NCI-H1105 treated with DMSO at 0.1 percent for 48 hours (cell line): ENCODE measurements at places on chromosomes 5 and 9.
A peak's percentile ranks its signal among the peaks of the same experiment; 100 is the strongest.

DNA sequence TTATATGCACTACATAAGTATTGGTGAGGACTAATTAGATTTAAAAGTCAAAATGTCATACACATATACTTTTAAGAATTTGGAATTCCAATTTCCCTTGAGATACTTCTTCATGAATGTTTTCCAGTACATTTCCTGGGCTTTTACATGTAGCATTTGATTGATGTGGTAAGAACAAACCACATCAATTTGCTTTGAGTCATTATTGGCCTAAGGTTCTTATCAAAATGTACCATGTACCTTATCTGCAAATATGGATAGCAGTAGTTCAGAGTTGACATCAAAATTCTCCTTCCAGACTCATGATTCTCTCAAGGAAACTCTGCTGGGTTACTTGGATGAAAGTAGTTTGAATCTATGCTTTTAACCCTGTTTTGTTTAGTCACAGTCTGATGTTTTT is 2.5 kb downstream of the CAST start:
- no peak for DNase-seq

DNA sequence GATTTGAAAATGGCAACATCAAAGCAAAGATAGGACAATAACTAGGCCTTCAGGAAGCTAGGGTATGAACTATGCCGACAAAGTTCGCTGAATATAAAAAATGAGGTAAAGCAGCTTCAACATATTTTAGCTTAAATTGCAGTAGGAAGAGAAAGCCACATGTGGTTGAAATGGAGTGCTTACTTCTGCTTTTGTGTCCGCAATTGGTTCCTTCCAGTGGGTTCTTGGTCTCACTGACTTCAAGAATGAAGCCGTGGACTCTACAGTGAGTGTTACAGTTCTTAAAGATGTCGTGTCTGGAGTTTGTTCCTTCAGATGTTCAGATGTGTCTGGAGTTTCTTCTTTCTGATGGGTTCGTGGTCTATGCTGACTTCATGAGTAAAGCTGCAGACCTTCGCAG is 95.2 kb downstream of the APTX start:
- no peak for DNase-seq

DNA sequence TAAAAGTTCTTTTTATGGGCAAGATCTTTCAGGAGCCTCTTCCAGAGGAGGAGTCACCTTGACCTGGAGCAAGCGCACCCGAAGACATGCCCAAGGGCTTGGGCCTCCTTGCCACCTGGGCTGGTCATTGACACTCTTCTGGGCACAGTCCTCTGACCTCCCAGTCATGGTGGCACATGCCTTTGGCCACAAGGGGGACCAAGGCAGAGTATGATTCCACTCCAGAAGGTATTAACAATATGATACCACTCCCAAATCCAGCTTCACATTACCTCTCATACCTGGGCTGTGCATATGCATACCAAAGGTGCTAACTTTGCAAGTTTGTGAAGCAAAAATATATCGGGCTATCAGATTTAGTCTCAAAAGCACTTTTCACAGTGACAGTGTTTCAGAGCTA is 84.6 kb downstream of the MAST4 start:
- DNase-seq, result no peak

DNA sequence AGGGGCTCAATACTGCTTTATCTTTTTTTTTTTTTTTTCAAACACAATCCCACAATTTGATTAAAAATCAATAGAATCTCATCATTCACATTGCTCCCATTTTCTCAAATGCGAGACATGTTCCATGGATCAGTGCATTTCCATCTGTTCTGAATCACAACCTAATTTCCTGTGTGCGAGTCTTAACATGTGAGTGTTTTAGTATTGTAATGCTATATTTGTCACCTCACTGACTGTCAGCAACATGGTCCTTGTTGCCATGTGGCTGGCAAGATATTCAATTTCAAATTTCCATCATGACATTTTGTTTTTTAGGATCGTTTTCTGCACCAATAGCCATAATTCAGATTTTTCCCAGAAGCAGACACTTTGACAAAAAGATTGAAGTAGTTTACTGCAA is 233.2 kb upstream of the PRDM9 start:
- no peak for DNase-seq

- DNase-seq, result no peak
Observed at GRCh38 chr9:122294531-122294930, 29.8 kb downstream of the MRRF start.

DNA sequence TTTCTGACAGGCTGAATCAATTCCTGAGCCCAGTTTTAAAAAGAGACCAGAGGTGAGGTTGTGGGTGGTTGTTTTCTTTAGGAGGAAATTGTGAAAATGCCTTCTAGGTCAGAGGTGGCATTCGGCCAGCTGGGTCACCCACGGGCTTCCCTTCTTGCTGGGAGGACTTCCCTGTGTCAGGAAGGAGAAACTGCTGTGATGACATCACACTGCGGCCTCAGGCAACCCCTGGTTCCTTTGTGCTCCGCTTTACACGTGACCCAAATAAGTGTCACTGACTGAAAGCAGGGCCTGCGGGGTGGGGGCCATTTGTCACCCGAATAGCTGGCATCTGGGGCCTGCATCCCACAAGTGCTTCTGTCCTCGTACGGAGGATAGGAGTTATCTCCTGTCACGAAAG is 39.7 kb downstream of the FABP6 start:
- no peak for DNase-seq

DNA sequence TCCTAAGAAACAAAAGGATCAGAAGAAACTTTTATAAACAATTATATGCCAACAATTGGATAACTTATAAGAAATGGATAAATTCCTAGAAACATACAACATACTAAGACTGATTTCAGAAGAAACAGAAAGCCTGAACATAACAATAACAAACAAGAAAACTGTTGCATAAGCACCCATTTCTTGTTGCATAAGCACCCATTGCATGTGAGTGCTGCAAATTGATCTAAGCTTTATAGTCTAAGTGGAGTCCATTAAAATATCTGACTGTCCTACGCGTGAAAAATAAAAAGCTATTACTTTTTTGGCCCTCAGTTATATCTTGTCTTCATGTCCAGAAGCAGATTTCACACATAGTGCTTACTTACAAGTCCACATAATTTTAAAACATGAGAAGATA is 19.3 kb downstream of the TYRP1 start:
- DNase-seq, result no peak

DNA sequence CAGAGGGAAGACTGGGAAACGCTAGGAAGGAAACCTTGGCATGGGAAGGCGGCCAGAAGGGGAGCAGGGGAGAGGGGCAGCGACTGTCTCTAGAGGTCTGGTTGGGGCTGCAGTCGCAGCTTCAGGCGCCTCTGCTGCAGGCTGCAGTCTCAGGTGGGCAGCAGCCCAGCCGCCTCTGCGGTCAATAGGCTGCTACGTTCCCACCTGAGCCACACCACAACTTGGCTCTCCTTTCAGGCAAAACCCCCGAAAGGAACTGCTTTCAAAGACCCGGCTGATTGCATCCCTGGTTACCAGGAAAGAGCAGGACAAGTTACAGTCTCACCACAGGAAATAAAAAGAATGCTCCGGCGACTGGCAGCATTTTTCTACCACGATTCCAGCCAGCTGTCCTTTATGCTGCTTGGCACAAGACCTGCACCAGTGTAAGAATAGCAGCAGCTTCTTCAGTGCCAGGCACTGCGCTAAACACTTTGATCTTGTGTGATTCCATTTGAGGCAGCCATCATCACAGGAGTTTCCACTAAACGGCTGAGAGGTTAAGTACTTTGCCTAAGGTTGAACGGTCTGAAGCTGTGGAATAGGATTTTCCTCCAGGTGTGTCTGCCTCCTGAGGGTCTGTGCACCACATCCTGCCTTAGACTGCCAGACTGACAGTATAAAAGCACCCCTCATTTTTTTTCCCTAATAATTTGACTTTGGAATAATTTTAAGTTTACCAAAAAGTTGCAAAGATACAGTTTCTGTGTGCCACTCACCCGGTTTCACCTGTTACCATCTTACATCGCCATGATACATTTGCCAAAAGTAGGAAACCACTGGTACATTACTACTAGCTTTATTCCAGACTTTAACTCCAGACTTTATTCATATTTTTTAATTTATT is 7.5 kb downstream of the RPS14 start:
- DNase-seq, result no peak

DNA sequence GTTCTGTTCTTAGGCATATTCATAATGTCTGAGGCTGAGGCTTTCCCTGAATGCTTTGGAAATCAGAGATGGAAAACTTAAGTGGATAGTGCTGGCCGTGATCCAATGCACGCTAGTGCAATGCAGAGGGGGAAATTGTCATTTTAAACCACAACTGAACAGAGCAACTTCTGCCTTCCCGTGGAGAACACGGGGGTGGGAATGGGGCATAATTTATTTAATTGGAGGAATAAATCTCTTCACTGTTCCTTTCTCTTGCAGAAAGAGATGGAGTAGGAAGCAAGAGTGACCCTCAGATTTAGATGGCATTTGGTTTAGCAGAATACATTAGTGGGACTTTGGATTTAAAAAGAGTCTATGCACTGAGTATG is 22.9 kb upstream of the NREP start:
- peak; percentile 51 for DNase-seq

GRCh38 chr5:109656829-109657228 is 32.9 kb upstream of the MAN2A1 start:
- no peak for DNase-seq
